ENCODE measurements at places on chromosomes 5 and 9.

DNA sequence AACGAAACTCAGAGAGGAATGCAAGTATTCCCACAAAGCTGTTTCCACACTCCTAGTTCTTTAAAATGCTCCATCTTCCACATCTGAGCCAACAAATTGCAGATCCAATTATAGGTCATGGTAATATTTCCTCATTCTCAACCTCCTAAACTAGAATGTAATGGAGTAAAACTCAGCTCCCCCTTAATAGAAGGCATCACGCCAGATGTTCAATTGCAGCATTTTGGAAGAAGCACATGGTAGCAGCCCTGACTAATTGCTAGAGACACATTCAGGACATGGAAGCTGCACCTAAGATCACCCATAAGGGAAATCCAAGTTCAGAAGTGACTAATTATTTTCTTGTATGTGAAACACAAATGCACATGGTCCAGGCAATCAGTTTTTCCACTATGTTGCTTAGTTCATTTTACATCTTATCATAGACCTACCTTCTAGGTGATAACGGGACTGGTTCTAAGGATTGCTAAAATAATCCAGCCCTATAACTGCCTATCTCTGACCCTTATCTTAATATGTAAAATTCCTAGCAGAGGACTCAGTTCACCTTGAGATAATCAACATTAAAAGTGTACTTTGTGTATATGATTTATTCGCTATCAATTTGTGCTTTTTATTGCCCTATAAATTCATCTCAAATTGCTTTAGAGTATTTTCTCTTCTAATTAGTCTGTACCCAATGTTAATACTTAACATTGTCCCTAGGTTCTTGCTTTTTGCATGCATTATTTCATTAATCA lies 75.1 kb downstream of the GABRB2 start:
- DNase-seq = no peak

DNA sequence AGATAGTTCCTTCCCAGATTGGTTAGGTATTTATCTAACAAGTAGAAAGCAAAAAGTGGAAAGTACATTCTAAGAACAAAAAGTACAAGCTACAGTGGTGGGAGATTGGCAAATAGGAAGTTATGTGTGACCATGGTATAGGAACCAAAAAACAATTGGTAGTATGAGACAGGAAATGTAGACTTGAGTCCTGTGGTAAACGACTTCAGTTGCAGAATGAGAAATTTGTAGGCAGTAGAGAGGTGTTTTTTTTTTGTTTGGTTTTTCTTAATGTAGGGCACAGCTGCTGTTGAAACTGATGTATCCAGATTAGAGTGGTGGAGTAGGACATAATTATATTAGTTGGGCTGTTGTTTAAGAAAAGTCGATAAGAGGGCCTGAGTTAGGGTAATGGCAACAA lies 72.0 kb downstream of the CCNH start:
- DNase-seq = no peak

DNA sequence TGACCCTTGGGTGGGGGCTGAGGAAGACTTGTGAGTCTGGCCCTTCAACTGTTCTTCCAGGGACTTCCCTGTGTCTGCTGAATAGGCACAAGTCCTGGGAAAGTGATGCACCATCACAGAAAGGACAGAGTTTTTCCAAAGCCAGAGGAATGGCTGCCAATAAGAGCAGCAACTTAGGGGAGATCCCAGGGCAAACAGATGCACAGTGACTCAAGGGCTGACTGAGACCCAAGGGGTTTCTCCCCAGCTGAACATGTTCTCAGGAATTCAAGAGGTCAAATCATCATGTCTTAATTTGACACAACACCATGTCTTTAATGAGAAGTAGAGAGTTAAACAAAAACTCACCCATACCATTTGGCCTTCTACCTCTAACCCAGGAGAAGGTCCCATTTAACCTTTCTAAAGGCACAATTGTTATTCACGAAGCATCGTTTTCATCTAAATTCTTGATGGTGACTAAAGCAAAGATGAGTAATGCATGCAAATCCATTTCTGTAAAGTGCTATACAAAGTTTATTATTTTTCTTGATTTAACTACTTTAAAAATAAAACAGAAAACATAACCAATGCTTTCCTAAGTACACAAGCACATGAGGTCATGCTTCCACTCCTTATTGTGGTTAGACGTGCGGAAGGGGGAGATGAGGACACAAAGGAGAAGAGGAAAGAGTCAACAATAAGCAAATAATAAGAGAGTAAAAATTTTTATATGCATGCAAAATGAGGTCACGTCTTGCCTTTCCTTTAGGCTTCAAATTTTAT lies 324.1 kb downstream of the PLK2 start:
- no peak for DNase-seq

- DNase-seq = no peak
Measured at GRCh38 chr5:155983954-155984353, 343.0 kb upstream of the SGCD start.
